ENCODE measurements at places on chromosomes 12 and 14.

GRCh38 chr14:55248411-55248810 lies 22.8 kb upstream of the FBXO34 start:
- DNase-seq, result no peak

- no peak for DNase-seq
Observed at GRCh38 chr14:74085828-74086227, 1.1 kb downstream of the LIN52 start.

GRCh38 chr14:92563359-92563758 lies 49.8 kb downstream of the RIN3 start:
- DNase-seq, result no peak

GRCh38 chr12:112788205-112788604 lies 3.3 kb upstream of the RPH3A start:
- DNase-seq, result no peak

DNA sequence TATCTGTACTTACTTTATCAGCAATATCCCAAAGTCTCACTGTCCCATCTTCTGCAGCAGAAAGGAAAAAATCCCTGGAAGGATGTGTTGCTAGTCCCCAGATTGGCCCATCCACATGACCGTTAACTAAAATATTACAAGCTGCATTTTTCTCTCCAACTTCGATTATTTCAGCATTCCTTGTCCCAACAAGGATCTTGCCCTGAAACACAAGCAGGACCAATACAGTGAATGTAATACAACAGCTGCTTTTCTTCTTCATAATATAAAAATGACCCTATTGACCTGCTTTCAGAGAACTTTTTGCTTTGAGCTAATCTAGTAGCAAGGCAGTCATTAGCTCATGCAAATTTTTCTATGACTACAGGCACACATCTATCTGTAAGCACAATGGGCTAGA lies 58.3 kb downstream of the ZC3H14 start:
- DNase-seq, result no peak

GRCh38 chr14:71341156-71341555 lies 433.9 kb downstream of the PCNX1 start:
- no peak for DNase-seq

DNA sequence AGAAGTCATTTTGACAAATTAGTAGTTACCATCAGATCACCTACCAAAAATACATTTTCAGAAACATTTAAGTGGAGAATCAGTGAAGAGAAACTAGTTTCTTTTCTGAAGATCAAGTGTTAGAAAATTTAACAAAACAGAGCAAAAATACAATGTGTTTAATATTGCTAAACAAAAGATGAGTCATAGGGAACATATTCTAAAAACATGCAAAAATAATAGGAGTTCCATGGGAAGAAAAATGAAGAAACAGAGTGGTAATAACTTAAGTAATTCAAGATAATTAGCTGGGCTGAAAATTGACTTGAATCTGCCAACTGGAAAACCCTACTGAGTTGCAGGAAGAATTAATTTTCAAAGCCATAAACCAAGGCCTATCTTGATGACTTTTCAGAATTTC lies 111.5 kb upstream of the KITLG start:
- no peak for DNase-seq

DNA sequence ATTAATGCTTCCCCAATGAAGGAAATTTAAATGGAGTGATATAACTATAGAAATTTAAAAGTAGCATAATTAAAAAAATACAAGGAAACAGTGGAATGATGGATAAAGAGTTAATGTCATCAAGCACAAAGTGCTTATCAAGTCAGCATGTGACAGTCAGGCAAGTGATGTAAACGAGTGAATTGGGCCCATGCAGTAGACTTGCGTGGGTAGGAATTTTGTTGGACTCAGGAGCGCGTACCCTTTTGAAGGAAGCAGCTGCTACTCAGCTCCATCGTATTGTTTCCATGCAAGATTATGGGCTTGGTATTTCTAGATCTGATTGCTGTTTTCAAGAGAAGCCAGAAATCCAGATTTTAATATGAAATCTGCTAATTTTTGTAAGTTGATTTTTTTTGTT lies 4.4 kb upstream of the DYRK4 start:
- DNase-seq, result no peak

DNA sequence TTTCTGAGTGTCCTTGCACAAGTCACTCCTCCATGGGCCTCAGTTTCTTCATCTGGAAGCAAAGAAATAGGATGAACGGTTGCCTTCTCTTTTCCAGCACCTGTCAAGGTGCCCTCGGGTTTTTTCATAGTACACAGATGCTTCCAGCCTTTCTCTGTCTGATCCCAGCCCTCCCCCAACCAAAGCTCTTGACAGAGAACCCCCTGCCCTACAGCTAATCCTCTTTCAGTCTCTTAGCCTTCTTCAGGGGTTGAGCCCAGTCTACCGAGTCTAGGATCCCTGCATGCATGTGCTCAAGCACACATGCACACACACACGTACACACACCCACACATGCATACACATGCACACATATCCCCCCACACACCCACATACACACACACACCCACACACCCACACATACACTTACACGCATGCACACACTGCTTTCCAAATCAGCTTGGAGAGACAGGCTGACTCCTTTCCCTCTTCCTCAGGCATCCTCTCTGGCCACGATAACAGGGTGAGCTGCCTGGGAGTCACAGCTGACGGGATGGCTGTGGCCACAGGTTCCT lies 4.7 kb downstream of the CDCA3 start:
- DNase-seq, result no peak

DNA sequence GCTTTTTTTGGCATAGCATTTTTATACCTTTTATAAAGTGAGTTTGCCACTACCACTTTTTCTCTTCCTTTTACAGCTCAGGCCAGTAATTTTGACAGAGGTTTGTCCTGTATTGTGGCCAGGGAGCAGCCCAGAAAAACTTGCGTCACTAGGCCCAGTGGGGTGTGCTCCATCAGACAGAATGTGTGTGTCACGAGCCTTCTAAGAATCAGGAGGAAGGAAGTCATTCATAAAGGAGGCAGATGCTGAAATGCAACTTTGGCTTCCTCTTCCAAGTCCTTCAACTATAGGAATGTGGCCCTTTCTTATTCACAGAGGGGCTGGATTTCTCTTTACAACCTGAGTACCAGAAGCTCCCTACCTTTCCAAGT lies 10.1 kb upstream of the RAB35 start:
- DNase-seq, result no peak

DNA sequence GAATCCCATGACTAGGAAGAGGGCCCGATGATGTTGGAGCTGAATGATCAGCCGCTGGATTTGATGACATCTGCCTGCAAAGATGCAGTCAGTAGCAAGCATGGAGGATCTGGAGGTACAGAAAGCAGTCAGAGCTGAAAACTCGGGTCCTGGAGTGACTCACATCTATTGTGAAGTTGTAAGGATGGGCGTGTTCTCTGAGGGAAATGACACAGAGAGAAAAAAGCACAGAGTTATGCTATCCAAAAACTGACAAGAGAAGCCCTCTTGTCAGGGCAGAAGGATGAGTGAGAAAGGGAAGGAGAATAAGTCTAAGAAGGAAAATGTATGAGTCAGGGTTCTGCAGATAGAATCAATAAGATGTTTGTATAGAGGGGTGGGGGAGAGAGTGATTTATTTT lies 380.4 kb upstream of the CCDC196 start:
- DNase-seq, result no peak

- DNase-seq, result no peak
Observed at GRCh38 chr12:24530689-24531088, 418.2 kb downstream of the BCAT1 start.

DNA sequence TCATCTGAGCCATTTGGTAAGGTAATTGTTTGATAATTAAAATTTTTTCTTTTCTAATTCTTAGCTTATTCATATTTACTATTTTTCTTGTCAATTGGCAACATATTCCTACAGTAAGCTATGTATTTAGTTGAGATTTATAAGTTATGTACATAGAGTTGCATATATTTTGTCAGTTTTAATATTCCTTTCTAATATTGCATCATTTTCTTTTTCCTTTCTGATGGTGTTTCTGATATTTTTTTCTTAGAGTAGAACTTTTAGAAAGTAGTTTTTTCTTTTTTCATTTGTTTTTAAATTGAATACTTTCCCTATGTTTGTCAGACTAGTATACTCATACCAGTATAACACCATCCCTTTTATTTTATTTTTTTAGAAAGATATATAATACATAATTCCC lies 131.3 kb downstream of the TTC6 start:
- DNase-seq, result no peak

DNA sequence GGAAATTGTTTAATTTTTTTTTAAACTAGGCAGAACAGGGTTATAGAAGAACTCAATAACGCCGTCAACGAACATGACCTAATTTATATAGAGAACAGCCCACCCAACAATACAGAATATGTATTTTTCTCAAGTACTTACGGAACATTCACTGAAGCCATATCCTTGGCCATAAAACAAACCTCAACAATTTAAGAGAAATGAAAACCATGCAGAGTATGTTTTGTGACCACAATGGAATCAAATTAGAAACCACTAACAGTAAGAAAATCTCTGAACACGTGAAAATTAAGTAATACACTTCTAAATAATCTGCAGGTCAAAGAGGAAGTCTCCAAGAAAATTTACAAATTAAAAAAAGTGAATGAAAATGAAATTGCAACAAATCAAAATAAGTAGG lies 9.4 kb downstream of the SART3 start:
- no peak for DNase-seq

DNA sequence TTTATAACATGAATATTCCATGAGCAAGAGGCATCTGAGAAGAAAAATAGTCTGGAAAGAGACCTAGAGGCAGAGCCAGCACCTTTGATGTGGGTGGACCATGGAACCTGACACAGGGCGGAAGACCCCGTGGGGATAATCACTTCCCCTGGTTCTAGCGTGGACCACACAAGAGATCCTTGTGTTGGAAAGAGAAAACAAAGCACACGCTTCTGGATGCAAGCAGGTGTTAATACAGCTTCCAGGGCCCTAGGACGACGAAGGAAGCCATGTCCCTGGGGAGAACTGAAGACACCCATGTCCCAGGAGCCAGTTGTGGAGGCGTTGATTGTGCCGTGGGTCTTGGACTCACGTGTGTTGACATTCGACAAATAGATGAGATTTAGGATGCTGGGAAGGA lies 102.9 kb downstream of the ADGRD1 start:
- no peak for DNase-seq

- no peak for DNase-seq
Observed at GRCh38 chr12:12941450-12942350, 10.3 kb downstream of the GPRC5D start.

GRCh38 chr12:131893605-131894312 lies 663 bp upstream of the ULK1 start:
- DNase-seq, result no peak

DNA sequence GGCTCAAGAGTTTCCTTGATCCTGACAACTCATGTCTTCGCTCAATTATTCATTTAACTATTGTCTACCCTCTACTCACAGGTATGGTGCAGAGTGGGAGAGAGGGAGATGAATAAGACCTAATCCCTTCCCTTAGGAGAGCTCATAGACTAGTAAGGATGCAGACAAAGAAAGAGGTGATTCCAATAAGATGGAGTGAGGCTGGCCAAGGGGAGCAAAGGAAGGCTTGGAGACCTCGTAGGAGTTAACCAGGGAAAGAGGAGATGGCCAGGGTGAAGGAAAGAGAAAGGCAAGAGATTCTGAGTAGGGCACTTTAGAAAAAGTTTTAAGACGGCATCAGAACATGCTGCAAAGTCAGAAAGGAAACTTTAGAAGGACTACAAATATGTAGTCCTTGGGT lies 588.5 kb downstream of the VRK1 start:
- no peak for DNase-seq

GRCh38 chr12:80517655-80518054 lies 73.6 kb downstream of the PTPRQ start:
- DNase-seq, result no peak

DNA sequence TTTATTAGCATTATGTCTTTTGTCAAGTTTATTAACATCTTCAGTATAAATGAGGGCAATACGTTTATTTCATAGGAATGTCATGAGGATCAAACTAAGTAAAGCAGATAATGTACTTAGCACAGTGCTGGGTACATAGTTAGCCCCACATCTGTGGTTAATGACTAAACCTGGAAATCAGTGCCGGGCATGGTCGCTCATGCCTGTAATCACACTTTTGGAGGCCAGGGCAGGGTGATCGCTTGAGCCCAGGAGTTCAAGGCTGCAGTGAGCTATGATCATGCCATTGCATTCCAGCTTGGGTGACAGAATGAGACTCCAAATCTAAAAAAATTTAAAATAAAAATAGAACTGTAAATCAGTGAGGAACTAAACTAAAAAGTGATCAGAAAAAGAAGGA lies 44.8 kb upstream of the GUCY2C start:
- no peak for DNase-seq

DNA sequence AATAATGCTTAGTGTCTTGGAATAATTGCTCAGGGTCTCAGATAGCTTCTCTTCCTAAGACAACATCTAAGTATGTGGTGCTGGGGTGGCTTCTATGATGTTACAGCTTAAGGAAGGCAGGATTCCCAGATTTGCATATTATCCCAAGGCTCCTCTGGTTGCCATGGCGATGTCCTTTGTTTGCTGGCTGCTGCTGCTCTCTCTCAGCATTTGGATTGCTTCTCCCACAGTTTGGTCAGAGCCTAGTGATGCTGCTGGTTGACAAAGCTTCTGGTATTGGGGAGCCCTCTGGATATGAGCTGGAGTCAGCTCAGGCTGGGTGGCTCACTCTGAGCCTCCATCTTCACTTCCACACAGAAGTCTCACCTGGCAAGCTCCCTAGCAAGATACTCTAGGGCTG lies 56.4 kb upstream of the FBXO33 start:
- DNase-seq, result no peak

DNA sequence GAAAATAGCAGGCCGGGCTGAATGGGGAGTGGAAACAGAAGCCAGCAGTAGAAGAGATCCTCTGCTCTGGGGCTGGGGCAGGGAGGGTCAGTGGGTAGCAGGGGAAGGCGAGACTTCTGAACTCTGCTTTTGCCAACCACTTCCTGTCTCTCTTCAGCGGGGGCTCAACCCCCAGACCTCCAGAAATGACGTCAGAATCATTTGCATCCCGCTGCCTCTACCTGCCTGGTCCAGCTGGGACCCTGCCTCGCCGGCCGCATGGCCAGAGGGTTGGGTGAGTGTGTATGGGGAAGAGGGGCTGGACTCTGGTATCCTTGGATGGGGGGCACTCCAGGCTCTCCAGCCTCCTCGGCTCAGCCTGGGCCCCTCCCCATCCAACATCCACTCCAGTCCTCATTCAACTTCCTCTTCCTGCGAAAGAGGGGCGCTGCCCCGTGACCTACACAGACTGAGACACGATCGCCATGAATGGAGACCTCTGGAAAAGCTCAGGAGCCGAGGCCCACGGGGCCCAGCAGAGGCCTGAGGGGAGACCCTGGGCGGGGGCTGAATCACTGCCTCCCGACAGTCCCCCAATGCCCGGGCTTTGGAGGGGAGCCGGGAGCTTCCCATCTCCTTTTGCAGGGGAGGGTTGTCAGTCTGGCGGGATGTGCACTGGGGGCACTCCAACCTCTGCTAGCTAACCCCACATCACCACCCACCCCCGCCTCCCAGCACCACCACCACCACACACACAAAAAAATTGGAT lies 458 bp upstream of the HOXC4 start:
- no peak for DNase-seq

DNA sequence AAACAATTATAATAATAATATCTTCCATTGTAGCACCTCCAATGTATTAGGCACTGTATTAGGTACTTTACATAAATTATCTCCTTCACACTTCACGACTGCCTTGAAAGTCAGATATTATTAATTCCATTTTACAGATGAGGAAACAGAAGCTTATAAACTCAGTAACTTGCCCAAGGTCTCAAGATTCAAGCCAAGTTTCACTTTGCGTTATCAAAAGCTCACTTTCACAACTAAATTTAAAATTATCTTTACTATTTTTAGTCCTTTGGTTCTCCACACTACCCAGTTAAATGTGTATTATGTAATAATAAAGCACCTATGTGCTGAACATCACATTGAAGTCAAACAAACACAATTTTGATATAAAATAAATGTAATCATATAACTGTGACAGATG lies 55.8 kb downstream of the NUMB start:
- DNase-seq, result no peak
